ENCODE measurements at places on chromosomes 4 and X.

DNA sequence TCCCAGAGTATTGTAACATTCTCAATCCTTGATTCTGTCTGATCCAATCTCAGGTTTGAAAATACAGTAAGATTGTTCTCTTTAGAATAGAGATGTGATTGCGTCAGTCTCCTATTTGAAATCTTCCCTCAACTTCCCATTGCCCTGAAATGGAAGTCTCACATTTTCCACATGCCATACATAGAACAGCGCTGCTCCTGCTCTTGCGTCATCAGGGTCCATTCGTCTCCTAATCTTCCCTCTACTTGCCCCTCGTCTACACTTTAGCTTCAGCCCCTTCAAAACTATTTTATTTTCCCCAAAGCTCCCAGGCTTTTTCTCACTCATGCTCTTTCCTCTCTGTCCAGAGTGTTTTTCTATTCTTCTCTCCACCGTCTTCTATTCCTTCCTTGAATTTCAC lies 301.7 kb upstream of the MAGEB2 start:
- DNase-seq: no peak

- DNase-seq: no peak
Observed at GRCh38 chr4:7194251-7195140, 2.2 kb downstream of the SORCS2 start.

DNA sequence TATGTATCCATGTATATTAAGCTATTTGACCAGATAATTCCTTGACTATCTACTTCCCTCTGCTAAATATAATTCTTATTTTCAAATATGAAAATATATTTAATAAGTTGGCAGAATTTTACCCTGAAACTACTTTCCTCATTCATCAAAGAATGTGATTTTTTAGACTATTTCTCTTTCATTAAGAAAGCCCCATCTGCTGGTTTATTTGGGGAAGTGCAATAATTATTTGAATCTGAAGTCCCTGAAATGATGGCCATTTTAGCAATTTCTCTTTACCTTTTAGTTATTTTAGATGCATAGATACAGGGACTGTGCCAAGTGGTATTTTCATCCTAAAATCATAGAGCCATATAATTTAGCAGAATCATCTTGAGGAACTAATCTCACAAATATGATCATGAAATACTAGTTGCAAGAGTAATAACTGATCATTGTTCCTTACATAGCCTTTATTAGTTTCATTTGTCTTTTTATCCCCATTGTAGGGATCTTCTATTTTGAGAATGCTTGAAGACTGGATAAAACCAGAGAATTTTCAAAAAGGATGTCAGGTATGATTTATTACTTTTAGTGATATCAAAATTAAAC lies 39.0 kb downstream of the ENPEP start:
- no peak for DNase-seq

DNA sequence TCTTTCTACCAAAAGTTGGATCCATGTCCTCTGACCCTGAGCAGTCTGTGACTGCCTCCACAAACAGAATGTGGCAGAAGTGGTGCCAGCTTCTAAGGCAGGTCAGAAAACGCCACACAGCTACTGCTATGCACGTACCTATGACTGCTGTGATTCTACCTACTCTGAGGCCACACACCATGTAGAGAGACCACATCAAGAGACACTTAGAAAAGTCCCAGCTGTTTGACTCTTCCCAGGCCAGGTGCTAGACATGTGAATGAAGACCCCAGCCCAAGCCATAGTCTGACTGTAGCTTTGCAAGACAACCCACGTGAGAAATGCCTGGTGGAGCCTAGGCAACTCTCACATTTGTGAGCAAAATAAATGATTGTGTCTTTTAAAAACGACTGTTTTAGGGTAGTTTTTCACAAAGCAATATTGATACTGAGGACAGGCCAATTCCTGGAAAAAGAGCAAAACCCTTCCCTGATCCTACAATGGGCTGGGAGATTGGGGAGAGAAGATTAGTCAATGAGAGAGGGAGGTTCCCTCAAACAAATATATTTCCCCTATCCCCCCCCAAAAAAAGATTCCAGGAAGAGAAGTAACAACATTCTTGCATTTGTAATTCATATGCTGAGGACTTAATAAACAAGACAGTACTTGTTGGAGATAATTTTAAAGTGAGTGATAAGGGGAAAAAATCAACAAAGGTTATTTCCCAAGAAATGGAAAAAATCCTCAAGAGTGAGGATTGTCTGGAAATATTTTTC lies 33.3 kb downstream of the FRYL start:
- no peak for DNase-seq

DNA sequence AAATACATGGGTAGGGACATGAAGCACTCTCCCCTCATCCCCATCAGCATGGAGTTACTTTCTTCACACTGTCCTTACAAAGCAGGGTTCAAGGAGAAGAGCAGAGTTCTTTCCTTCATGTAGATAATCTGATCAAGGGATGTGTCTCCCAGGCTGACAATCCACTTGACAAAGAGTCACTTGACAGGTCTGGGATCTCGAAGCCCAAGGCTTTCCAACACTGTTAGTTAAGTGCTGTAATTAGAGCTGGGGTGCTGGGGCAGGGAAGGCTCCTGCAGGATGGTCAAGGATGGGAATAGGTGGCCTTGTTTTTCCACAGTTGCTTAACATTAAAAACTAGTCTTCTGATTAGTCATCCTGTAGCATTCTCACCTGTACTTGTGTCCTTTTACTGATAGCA lies 38.0 kb downstream of the CCNG2 start:
- no peak for DNase-seq

- peak; percentile 25 for DNase-seq
Observed at GRCh38 chr4:57426779-57427395, 316.7 kb upstream of the IGFBP7 start.

GRCh38 chr4:142098900-142099545 lies 462.6 kb downstream of the IL15 start:
- DNase-seq: no peak

DNA sequence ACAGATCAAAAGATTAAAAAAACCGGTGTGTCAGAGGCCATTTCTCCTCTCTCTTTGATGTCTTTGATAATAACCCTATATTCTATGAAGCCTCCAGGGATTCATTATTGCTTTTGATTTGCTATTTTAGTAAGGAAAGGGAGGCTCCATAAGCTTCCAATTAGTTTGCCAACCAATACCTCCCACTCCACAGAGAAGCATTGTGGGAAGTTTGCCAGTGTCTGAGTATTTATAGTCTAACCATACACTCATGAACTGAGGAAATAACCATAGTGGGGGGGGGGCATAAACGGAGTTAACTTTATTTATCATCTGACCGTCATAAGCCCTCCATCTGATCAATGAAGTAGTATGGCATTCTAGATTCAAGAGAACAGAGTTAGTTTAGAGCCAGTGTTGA lies 1066.8 kb upstream of the PABPC4L start:
- no peak for DNase-seq

DNA sequence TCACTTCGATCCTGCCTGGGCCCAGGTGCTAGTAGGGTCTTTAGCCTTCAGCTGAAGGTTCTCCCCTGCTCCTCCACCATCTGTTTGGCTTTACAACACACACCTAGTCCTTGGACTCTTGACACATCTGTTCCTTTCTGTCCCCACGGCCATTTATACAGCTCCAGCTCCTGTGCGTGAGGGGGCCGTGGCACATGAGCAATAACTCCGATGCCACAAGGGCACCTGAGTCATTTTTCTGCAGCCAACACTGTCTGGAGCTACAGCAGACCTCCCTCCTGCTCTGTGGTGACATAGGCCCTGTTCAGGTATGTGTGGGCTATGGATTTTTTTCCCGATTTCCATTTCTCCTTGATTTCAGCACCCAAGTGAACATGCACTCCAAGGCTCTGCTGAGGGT lies 44.7 kb upstream of the BCOR start:
- DNase-seq: no peak

- DNase-seq: no peak
Observed at GRCh38 chr4:10096201-10096977, 20.2 kb downstream of the WDR1 start.

DNA sequence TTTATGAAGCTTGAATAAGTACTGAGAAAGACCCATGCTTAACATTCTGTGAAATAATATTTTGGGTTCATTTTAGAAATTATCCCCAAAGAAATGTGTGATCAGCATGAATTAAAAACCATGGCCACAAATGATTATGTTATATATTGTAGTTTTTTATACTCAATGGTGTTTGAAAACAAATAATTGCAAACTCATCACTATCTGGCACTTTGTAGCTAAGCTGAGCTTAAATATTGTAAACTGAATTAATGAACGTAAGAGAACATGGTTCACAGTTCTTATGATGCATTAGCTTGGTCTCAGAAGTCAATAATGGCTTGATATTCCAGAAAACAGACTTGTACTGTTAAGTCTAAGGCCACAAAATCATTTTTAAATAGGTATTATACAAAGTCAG lies 24.6 kb upstream of the ASB5 start:
- no peak for DNase-seq

DNA sequence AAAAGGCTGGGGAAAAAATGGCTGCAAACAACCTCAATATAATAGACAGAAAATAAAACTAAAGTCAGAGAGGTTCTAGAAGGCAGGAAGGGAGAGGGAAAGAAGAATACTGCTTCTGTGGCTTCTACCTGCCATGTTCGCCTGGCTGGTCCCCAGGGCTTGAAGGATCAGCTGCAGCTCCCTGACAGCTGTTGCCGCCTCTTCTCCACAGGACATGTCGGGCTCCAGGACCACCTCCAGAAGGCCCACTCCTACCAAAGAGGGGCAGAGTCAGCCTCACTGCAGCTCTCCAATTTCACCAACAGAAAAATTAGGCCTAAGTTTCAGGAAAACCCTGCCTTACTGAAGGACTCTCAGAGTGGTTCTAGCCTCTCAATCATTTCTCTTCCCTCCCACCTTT lies 44.9 kb downstream of the GATB start:
- DNase-seq: no peak

- no peak for DNase-seq
Observed at GRCh38 chr4:172692701-172693100, 475.9 kb upstream of the GALNT7 start.

GRCh38 chrX:51665981-51666380 lies 16.6 kb downstream of the CENPVL2 start:
- no peak for DNase-seq

DNA sequence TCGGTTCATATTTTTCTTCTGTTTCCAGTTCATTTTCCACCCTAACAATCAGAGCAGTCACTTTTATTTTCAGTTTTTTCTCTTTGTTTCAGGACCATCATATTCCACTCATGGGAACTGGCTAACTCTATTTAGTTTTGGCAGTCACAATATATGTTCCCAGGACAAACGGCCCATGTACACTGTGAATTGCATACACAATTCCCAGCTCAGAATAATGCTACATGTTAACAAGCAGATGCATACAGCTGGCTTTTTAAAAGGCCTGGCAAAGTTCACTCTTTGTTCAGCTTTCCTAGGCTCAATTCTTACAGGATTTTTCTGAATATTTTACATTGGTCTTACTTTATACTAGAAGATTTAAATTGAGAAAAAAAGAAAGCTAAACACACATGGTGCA lies 224.9 kb downstream of the ANKRD50 start:
- no peak for DNase-seq

GRCh38 chr4:87939978-87940690 lies 35.4 kb upstream of the SPP1 start:
- no peak for DNase-seq

- peak; percentile 18 for DNase-seq
Observed at GRCh38 chrX:47316276-47317025, 53.9 kb upstream of the ZNF157 start.

DNA sequence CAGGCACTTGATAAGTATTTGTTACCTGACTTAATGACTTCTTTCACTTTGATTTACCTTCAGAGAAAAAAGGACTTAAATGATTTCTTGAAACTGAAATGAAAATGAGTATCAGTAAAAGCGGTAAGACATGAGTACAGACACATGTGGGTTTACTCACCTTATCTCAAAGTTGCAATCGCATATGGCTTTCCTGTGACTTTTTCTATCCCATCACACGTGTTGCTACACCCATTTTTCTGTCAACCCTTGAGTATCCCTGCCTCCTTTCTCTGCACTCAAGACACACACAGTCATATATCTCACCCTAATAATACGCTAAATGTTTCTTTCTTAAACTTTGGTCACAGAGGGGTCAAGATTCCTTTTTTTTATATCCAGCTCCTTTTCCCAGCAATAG lies 11.0 kb upstream of the ARHGEF38 start:
- DNase-seq: no peak

DNA sequence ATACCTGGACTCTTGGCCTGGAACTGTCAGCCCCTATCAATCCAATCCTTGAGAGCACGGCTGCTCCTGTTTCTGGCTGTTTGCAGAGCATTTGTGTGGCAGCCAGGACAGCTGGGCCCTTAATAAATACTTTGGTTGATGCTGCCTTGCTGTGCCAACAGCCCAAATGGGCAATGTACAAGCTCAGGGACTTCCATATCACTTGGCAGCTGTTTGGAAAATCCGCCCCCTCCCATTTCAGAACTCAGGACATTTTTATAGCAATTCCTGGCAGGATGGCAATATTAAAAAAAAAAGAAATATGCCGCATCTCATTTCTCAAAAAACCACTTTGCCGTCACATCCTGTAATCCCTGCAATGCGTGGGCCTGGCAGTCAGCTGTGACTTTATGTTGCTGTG lies 218.9 kb downstream of the HS3ST1 start:
- no peak for DNase-seq

- no peak for DNase-seq
Observed at GRCh38 chr4:72205831-72206230, 174.0 kb downstream of the NPFFR2 start.

DNA sequence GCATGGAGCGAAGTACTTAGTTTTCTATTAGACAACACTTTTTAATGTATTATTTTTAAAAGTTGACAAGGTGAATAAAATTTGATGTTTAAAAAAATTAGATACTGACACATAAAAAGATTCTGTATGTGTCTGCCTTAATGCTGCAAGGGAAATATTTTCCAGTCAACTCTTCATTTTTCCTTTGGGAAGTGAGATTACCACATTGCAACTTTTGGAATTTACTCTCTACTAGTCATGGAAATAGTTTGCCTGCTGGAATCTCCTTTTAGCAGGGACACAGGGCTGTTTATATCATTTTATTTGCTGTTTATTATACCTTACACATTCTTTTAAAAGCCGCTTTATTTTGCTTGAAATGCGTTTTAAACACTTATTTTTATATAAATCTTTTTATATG lies 135.1 kb downstream of the MID1 start:
- DNase-seq: no peak

All from NCI-H1417 treated with DMSO at 0.1 percent for 48 hours (cell line).